ENCODE measurements at places on chromosomes 11 and 22.

- DNase-seq = peak; percentile 38
Measured at GRCh38 chr11:62340269-62340901, 3.1 kb downstream of the ASRGL1 start.

DNA sequence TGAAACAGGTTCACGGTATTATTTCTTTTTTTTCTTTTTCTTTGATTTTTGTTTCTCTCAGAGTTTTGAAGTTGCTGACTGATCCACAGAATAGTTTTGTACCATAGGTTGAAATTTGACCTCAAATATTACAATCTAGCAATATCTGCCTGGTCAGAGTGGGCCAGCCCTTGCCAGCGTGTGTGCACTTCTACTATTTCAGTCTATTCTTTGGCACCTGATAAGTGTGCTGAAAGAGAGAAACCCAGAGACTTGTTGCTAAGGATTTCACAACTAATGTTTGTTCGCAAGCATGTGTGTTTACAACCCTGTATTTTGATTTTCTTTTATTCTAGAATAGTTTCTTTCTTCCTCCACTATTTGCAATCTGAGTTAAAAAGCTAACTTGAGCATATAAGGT lies 1125.2 kb upstream of the CNTN5 start:
- DNase-seq = no peak

DNA sequence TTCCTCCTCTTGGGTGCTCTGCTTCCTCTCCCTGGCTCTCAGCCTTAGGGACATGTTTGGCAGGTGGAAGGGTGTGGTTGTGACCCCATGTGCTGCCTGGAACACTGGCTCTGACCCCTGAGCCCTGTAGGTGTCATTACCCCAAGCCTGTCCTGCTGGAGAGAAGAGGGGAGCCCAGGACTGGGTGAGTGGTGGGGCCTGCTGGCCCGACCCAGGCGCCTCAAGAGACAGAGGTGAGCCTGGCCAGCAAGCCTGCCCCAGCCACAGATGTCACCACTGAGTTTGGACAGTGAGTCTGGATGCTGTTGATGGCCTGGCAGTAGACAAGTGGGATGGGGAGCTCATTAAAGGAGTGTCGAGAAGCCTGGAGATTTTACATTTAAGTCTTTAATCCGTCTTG lies 1112.2 kb downstream of the BRD1 start:
- DNase-seq = no peak

GRCh38 chr22:49962751-49963646 lies 2.4 kb downstream of the PIM3 start:
- DNase-seq = no peak

- no peak for DNase-seq
Measured at GRCh38 chr11:114438303-114438702, 964 bp upstream of the REXO2 start.

DNA sequence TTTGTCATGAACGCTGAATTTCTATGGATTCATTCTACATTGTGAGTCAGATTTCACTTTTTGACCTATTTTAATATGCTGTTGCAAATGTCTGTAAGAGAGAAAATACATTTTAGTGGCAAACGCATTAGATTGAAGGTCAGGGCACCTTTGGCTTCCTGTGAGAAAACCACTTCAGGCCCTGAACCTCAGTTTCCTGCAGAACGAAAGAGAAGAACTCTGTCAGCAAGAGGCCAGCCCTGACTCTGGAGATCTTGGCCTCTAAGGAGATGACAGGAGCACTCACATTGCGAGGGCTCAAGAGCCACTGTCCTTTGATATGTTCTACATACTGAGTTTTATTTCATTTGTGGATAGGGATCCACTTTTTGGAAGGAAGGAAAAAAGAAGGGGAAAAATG lies 83.6 kb downstream of the KCNJ1 start:
- no peak for DNase-seq

- DNase-seq = no peak
Measured at GRCh38 chr11:91790346-91791170, 434.1 kb upstream of the FAT3 start.

DNA sequence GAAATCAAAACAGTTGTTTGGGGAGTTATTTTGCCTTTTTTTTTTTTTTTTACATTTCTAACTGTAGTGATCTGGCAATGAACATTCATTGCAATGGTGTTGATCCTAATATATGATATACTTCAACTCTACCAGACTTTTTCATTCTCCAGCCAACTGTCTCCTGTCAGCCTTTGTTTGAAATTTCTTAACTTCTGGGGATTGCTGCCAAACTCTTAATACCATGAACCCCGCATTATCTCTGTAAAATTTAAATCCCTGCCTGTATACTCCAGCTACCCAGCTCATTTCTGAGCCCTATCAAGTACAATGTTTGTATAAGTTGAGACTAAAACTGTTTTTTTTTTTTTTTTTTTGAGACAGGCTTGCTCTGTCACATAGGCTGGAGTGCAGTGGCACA lies 280.7 kb downstream of the TTC28 start:
- no peak for DNase-seq

DNA sequence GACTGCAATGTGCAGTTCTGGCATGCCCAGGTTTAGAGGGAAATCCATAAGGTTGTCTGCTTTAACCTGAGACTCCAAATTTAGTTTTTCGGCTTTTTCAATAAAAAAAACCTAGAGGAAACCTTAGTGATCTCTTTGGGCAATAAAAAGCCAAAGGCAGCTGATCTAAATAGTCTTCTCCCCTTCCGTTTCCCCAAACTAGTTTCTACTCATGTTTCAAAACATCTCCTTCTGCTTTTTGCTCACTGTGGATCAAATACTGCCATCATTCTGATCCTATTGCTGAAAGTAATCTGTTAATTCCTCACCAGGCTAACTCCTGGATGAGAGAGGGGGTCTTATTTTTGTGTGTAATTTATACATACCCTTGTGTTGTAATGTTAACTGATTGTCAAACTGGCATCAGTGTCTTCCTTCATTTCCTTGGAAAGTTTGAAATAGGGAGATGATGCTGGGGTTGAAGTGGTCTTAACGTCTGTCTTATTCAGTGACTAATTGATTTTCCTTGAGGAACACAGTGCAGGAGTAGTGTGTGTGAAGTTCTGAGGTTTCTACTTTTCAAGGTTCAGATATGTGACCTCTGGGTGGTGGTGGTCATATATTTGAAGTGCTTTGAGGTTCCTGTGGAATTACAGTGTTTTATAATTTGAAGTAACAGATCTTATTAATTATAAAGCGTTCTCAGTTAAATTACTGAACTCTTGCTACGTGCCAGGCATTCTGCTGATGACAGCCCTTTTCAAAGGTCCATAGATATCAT lies 55.0 kb downstream of the ARHGAP42 start:
- no peak for DNase-seq
